ENCODE measurements at places on chromosomes 6 and 20. TPM values are rescaled to one million over a fixed set of nuclear protein-coding genes. Genes with fewer than 3 reads are reported as not detected.

CRIP3 gene
- total RNA-seq, result not detected

WFDC10B gene
- not detected for total RNA-seq

SCAF8 gene
- total RNA-seq, result 22.3 TPM

- no peaks in the 10 kb centered on the region for H3K27me3 ChIP-seq
- H3K4me1 ChIP-seq, result peaks cover 45% of the 10 kb centered on the region
- no peak overlapping the region for H3K4me3 ChIP-seq
- DNase-seq, result peak; percentile 88
Measured at GRCh38 chr6:30820193-30820592, 64.1 kb upstream of the DDR1 start.

PTCRA gene
- total RNA-seq, result not detected

TFAP2D gene
- not detected for total RNA-seq

DNA sequence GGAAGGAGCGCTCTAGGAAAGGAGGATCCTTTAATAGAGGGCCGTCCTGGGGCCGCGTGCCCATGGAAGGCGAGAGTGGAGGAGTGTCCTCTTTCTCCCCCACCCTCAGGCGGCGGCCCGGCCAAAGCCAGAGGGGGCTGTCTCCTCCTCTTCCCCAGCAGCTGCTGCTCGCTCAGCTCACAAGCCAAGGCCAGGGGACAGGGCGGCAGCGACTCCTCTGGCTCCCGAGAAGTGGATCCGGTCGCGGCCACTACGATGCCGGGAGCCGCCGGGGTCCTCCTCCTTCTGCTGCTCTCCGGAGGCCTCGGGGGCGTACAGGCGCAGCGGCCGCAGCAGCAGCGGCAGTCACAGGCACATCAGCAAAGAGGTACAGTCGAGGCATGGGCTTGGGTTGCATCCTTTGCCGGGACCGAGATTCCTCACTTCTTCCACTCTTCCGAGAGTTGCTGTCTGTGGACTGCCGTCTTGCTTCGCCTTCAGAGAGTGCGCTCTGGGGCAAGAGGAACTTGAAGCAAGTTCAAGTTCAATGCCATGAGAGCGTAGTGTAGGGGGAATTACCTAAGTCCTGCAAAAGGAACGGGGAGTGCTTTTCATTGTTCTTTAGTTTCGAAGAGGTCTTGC lies at the start of gene LAMA2:
TSS of gene LAMA2 (plus strand) at position 148 of the 621 bp plus-strand sequence. CDS start at position 256, 108 bp downstream.
- H3K27ac ChIP-seq, result peak within 1 kb of the TSS; percentile 74
- peak; percentile 85 for DNase-seq
- no peaks in the 10 kb centered on the region for H3K27me3 ChIP-seq
- H3K36me3 ChIP-seq, result no peaks in the 10 kb centered on the region
- peak within 1 kb of the TSS; percentile 83 for H3K4me3 ChIP-seq
- H3K4me1 ChIP-seq, result peaks cover 32% of the 10 kb centered on the region

LYRM2 gene
- 30.1 TPM for total RNA-seq

DNA sequence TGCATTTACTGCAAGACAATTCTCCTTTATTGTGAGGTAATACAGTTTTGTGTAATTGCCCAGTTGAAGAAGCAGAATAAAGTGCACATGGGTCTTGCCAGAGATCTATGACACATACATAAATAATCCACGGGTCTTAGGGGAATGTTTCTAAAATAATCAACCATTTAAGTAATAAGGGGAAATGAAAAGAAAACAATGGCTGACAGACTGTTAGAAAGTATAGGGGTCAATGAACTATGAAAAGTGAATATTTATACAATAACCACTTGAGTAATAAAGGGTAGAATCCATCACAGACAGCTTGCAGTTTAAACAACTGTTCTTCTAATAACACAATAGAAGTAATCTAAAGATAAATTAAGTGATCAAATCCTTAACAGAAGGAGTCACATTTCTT lies 477.2 kb downstream of the EYS start:
- no peaks in the 10 kb centered on the region for H3K36me3 ChIP-seq
- no peaks in the 10 kb centered on the region for H3K27me3 ChIP-seq
- no peaks in the 10 kb centered on the region for H3K4me1 ChIP-seq
- no peak overlapping the region for H3K4me3 ChIP-seq

- no peaks in the 10 kb centered on the region for H3K36me3 ChIP-seq
- H3K27ac ChIP-seq, result no peak overlapping the region
- no peak overlapping the region for H3K4me3 ChIP-seq
- no peaks in the 10 kb centered on the region for H3K27me3 ChIP-seq
- DNase-seq, result no peak
- H3K4me1 ChIP-seq, result no peaks in the 10 kb centered on the region
Measured at GRCh38 chr6:169641461-169642085, 60.3 kb downstream of the WDR27 start.

GRCh38 chr20:55160996-55161395 lies 685.6 kb downstream of the DOK5 start:
- no peak overlapping the region for H3K4me3 ChIP-seq
- no peak overlapping the region for H3K27ac ChIP-seq
- no peak for DNase-seq
- no peaks in the 10 kb centered on the region for H3K4me1 ChIP-seq

GRCh38 chr20:45097485-45098102 lies 3.3 kb downstream of the KCNS1 start:
- peak overlapping the region; percentile 50 for H3K4me3 ChIP-seq
- peak; percentile 61 for DNase-seq
- H3K4me1 ChIP-seq, result peaks cover 5% of the 10 kb centered on the region
- 0 out of 2 replicates have a peak, but pooled peaks cover 3% of the 10 kb centered on the region for H3K27me3 ChIP-seq
- no peaks in the 10 kb centered on the region for H3K36me3 ChIP-seq
- no peak overlapping the region for H3K27ac ChIP-seq

DNA sequence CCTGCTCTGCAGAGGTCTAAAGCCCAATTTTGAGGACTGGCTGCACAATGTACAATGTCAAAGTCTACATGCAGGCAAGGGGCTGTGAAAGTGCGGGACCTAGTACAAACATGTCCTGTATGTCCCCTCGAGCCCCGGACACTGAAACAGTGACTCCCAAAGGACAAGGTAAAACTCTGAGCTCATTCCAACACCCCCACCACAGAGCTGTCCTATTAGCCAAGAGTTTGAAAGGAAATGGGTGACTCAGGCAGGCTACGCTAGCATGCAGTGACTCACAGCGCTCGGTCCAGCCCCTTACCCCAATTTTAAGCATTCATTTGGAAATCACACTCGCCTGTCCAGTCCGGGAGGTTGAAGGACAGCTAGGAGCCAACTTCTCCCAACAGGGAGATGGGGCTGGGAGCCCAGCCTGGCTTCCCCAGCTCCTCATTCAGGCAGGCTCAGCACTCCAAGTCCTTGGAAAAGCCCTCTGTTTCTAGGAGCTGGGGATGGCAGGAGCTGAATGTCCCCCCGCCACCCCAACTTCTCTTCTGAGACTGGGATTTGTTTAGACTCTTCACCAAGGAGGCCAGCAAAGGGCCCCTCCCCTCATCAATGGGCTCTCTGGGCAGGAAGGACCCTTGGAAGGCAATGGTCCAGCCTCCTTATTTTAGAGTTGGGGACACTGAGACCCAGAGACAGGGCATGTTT lies 3.9 kb downstream of the SDC4 start:
- peak overlapping the region; percentile 99 for H3K4me3 ChIP-seq
- H3K27me3 ChIP-seq, result no peaks in the 10 kb centered on the region
- H3K4me1 ChIP-seq, result peaks cover 61% of the 10 kb centered on the region
- peak; percentile 97 for DNase-seq
- peaks cover 34% of the 10 kb centered on the region for H3K36me3 ChIP-seq

- no peak overlapping the region for H3K27ac ChIP-seq
- no peaks in the 10 kb centered on the region for H3K27me3 ChIP-seq
- DNase-seq, result no peak
- no peaks in the 10 kb centered on the region for H3K36me3 ChIP-seq
Measured at GRCh38 chr6:135606392-135606791, 108.9 kb upstream of the AHI1 start.

GRCh38 chr6:14722001-14722562 lies 523.8 kb upstream of the JARID2 start:
- no peaks in the 10 kb centered on the region for H3K36me3 ChIP-seq
- no peaks in the 10 kb centered on the region for H3K27me3 ChIP-seq
- peaks cover 6% of the 10 kb centered on the region for H3K4me1 ChIP-seq
- no peak overlapping the region for H3K27ac ChIP-seq
- DNase-seq, result no peak

GRCh38 chr6:27771235-27771634 lies 141.0 kb downstream of the OR2B2 start:
- no peaks in the 10 kb centered on the region for H3K4me1 ChIP-seq
- H3K27ac ChIP-seq, result no peak overlapping the region
- no peak for DNase-seq
- H3K36me3 ChIP-seq, result no peaks in the 10 kb centered on the region
- H3K4me3 ChIP-seq, result no peak overlapping the region

DNA sequence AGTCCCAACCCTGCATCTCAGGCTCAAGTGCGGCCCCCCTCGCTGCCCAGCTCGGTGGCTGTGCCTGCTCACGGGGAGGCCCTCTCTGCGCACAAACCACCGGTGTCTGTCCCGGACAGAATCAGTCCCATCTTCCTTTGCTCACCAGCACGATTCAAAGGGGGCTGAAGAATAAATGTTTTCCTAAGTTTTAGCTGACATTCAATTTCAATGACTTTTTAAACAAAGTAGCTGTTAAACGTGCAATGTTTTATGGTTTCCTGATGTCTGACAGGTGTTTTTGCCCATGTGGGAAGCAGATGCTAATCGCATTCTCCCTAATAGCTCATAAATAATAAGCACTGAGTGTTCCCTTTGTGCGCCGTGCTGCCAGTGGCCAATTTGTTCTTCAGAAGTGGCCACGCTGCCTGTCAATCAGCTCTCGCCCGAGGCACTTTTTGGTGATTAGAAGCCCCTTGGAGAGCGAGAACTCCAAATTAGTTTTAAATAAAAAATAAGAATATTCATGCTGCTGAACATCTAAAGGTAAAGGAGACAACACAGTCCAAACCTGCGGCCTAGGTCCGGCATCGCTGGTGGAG lies 26.3 kb downstream of the BHLHE23 start:
- H3K27ac ChIP-seq, result no peak overlapping the region
- no peaks in the 10 kb centered on the region for H3K36me3 ChIP-seq

C20orf96 gene
- total RNA-seq, result 0.32 TPM

GRCh38 chr6:134961366-134961765 lies 11.5 kb upstream of the ALDH8A1 start:
- no peaks in the 10 kb centered on the region for H3K27me3 ChIP-seq
- no peak overlapping the region for H3K27ac ChIP-seq
- no peak for DNase-seq
- peaks cover 70% of the 10 kb centered on the region for H3K36me3 ChIP-seq

DNA sequence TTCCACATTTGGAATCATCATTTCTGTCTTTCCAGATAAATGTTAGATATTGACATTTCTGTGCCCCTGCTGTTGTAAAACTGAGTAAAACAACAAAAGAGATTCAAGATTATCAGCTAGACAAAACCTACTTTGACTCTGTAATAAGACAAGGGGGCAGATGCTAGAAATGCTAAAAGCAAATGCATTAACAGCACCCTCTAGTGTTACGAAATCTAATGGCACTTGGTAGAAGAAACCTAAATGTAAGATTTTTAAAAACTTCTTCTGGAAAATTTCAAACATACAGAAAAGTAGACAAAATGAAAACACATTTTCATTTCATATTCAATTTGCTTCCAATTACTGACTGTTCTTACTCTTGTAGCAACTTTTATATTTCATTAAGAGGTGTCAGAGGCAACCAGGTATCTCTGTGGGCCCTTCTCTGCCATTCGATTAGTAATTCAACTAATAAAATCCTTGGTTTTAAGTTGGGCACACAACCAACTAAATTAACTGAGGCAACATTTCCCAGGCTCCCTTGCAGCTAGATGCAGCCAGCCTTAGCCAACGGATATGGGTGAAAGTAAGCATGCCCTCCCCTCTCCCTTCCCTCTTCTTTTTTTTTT lies 45.0 kb downstream of the SLC23A2 start:
- 0 out of 2 replicates have a peak, but pooled peaks cover 7% of the 10 kb centered on the region for H3K4me1 ChIP-seq
- H3K27me3 ChIP-seq, result no peaks in the 10 kb centered on the region
- DNase-seq, result peak; percentile 71
- H3K4me3 ChIP-seq, result no peak overlapping the region
- H3K27ac ChIP-seq, result no peak overlapping the region
- no peaks in the 10 kb centered on the region for H3K36me3 ChIP-seq

GPR63 gene
- 0.11 TPM for total RNA-seq

TNFRSF6B gene
- total RNA-seq, result 39.9 TPM

- DNase-seq, result no peak
- H3K27ac ChIP-seq, result no peak overlapping the region
- H3K27me3 ChIP-seq, result peaks cover 5% of the 10 kb centered on the region
Measured at GRCh38 chr6:168858926-168859325, 394.7 kb downstream of the THBS2 start.

Measured in GM23248 (cell line).